ENCODE measurements at places on chromosomes 3 and 15.

DNA sequence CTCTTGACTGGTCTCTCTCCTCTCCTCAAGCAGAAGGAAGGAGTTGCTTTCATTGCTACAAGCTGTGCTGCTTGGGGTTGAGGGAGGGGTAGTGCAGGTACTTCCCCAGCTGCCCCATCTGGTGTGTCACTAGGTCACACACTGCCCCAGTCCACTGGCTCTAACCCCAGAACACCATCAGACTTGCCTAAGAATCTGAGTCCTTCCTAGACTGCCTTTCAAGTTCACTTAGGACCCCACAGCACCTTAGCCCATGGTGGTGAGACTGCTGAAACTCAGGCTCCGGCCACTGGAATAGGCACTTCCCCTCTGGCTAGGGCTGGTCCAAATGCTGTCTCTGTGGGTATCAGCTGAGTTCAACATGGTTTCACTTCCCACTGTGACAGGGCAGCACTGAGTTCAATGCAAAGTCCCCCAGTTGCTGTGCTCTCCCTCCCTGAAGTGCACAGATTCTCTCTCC is 279.7 kb upstream of the GOLGA6L4 start:
- DNase-seq, result no peak

GRCh38 chr15:83592370-83593040 is 61.4 kb upstream of the ADAMTSL3 start:
- no peak for DNase-seq

GRCh38 chr3:197149-197827 is 725 bp downstream of the CHL1 start:
- no peak for DNase-seq

GRCh38 chr3:12948891-12949711 is 107.7 kb upstream of the RPL32 start:
- no peak for DNase-seq

- no peak for DNase-seq
These were observed 20.9 kb downstream of the ACAD11 start for GRCh38 chr3:132638706-132639105.

DNA sequence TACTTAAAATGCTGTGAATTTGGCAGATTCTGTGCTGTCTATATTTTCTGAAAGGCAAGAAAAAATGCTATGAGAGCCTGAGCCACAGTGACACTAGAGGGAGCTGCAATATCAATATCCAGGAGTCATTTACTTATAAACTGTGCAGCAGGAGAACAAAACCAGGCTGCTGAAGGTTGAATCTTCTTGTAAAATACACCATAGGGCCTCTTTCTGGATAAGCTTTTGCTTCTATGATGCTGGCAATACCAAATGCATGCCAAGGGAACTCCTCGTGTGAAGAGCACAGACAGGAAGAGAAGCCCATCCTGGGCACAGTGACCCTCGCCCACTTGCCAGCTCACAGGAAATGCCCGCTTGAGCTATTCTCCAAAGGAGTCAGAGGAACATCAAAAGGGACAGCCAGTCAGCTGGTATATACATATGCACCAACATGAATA is 48.0 kb upstream of the TSPAN3 start:
- no peak for DNase-seq

- DNase-seq, result no peak
These were observed 8.8 kb upstream of the MAGI1 start for GRCh38 chr3:66047311-66048050.

DNA sequence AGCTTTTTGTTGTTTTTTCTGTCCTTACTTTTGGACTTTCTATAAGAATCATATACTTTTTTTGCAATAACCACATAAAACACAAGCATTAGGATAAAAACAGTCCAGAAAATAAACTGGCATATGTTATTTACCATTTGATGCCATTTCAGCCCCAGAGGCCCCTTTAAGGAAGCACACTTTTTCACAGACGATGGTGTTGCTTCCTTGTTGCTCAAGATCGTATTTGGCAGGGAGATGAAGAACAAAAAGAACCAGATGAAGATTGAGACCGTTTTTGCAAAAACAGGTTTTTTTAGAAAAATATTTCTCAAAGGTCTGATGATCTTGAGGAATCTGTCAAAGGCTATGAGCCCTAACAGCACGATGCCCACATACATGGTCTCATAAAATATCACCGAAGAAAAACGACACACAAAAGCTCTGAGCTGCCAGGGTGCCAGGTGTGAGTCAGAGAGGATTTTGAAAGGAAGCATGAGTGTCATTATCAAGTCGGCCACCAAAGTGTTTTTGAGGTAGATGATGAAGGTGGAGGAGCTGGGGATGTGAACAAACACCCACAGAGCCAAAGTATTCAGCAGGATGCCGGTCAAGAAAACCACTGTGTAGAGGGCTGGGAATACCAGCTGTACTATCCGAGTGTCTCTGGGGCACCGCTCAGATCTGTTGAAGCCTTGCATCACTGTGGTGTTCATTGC is 902 bp downstream of the P2RY13 start:
- no peak for DNase-seq

GRCh38 chr3:161848376-161848775 is 351.8 kb downstream of the OTOL1 start:
- DNase-seq, result no peak

DNA sequence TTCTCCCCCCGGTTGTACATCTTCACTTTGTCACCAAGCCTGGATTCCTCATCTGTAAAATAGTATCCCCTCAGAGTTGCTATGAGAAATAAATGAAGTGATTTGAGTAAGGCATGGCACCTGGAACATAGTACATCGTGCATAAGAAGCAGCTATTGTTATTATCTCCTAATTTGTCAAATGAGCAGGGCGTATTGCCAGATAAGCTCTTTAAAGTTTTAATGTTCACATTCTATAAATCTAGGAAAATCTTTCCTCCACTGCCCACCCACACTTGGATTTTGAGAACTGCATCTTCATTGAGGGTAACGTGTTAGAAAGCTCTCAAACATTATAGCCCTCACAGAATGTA is 32.3 kb downstream of the CACNA1D start:
- DNase-seq, result no peak

DNA sequence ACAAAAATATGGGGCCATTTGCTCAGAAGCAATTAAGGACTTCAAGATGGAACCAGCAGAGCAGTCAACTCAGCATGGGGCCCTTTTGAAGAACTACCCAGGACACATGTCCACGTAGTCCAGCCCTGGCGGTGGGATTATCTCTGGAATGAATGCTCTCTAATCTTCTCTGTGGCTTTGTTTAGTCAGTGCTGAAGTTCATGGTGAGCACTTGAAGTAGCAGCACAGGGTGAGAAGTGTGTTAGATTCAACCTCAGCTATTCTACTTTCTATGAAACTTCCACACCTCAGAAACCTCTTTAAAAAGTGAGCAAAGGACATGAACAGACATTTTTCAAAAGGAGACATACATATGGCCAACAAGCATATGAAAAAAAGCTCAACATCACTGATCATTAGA is 74.4 kb downstream of the THRB start:
- no peak for DNase-seq

DNA sequence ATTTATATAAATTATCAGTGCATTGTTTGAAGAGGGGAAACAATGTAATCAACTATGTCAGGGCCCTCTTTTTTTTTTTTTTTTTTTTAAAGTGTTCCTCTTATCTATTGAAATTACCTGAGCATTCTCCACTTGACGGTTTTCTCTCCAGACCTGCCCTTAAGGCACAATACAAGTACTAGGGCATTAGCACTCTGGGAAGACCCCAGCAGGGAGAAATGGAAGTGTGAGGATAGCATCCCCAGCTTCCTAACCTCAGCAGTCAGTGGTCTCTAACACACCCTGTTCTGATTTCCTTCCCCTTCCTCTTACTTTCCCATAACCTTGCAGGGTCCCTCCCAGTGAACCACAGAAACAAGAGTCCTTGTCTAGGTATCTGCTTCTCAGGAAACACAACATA is 458.3 kb upstream of the ARL6 start:
- no peak for DNase-seq

- no peak for DNase-seq
These were observed 74.0 kb upstream of the TTBK2 start for GRCh38 chr15:42994546-42994945.

DNA sequence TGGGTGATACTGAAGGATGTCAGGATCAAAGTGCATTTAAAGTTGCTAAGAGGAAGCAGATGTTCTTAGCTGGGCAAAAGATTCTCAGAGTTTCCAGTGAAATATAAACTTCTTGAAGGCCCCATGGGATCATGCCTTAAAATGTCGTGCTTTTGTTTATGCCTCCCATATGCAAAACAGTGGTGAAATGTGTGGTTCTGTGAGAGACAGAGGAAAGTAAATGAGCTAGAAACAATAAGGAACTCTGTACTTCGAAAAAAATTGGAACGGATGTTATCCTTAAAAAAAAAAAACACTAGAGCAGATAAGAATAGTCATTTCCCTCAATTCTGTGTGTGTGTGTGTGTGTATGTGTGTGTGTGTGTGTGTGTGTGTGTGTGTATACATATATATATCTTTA is 497.0 kb upstream of the TBL1XR1 start:
- no peak for DNase-seq

- DNase-seq, result no peak
These were observed 3.1 kb downstream of the CSRNP1 start for GRCh38 chr3:39150148-39150802.

DNA sequence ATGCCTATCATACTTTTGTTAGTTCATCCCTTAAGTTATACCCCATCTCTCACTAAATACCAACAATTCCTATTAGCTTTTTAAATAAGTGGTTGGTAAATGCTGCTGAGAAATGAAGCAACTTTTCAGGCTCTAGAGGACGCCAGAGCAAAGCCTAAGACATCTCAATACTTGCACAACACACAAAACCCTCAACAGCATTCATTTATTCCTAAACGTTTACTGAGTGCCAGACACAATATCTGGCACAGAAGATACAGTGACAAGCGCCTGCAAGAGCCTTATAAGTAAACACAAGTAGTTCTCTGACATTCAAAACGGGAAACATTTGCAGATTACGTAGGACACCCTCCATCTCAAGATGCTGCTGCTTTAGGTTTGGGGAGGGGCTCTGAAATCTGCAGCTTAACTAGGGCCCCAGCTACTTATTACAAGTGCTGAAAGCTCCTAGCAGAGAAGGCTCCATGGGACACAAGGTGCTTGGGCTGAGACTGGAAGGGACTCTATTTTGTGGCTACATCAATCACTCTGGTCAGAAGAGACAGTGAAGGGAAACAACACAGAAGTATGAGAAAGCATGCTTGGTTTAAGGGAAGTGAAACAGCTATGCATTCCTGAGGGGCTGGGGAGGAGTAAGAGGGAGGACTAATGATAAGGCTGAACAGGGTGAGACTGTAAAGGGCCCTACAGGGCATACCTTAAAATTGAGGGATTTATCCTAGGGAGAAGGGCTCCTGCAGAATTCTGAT is 311.3 kb downstream of the PLCL2 start:
- no peak for DNase-seq

DNA sequence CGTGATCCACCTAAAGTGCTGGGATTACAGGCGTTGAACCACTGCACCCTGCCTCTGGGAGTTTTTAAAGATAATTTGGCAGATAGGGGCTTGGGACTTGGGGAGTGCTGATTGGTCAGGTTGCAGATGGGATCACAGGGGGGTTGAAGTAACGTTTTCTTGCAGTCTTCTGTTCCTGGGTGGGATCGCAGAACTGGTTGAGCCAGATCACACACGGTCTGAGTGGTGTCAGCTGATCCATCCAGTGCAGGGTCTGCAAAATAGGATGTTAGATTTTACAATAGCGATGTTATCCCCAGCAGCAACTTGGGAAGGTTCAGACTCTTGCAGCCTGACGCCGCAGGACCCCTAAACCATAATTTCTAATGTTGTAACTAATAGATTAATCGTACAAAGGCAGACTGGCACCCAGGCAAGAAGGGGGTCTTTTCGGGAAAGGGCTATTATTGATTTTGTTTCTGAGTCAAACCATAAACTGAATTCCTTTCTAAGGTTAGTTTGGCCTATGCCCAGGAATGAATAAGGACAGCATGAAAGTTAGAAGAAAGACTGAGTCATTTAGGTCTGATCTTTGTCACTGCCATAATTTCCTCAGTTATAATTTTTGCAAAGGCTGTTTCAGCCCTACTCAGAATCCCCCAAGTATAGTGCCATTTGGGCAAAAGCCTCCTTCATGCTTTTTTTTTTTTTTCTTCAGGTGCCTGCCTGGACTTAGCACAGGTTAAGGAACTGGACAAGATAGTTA is 1.5 kb upstream of the CA12 start:
- DNase-seq, result no peak

- peak; percentile 89 for DNase-seq
These were observed 611 bp upstream of the BNIP2 start for GRCh38 chr15:59689626-59690236.

GRCh38 chr3:73608456-73609314 is 16.1 kb downstream of the PDZRN3 start:
- DNase-seq, result no peak

DNA sequence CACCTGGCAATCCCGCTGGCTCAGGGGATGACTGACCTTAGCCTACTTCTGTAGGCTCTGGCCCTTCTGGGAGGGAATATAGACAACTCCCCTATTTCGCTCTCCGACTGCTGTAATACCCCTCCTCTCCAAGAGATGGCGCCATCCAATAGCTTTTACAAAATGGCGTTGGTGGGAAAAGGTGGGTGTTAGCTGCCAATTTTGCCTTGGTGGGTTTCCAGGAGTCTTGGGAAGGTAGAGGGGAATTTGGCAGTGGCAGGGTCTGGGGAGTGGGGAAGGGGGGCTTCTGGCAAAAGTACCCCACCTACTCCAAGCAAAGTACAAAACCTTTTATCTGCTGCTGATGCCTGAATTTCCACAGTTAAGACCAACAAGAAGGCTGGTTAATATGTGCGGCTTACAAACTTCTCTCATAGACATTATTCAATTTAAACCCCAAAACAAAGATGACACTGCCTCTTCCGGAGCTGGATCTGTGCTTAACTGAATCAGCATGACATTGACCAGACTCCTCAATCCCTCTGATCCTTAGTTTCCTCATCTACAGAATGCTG is 62.1 kb downstream of the RASGRF1 start:
- DNase-seq, result peak; percentile 54

GRCh38 chr3:185280572-185281365 is 26.9 kb upstream of the EHHADH start:
- no peak for DNase-seq

DNA sequence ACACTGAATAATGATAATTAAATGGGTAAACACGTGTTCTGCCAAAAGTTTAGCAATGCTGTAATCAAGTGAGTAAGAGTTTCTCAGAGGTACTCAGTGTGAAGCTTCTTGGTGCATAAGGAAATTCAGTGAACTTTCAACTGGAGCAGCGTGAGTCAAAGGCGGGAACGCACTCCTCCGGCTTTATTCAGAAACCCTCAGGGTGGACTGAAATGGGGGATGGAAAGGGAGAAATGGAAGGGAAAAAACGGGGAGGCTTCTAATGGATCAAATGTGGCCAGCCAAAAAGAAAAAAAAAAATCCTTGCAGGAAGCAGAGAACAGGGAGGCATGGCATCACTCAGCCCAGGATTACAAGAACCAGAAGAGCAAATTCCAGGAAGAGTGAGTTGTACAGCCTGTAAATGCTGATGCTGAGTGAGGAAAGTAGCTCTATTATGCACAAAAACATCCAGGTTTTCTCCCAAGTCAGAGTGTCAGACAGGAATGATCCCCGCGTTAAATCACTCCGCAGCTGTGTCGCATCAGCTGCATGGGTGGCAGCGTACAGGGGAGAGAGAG is 85.3 kb downstream of the ASB7 start:
- DNase-seq, result no peak
